ENCODE measurements at places on chromosomes 3 and 15.
A peak's percentile ranks its signal among the peaks of the same experiment; 100 is the strongest.

GRCh38 chr3:186938716-186939115, 8.4 kb downstream of the ST6GAL1 start:
- no peak for DNase-seq

DNA sequence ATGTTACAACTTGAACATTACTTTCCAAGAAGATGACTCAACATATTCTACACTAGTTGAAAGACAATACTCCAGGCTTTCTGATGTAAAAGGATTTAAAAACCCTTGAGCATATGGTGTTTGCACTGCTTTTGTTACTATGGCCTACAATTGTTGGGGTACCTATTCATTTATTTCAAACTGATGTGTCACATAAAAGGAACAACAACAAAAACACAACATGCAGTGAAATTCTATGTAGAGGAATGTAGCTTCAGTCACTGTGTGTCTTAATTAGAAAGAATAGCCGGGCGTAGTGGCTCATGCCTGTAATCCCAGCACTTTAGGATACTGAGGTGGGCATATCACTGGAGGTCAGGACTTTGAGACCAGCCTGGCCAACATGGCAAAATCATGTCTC, 1.6 kb downstream of the SPATA16 start:
- no peak for DNase-seq

DNA sequence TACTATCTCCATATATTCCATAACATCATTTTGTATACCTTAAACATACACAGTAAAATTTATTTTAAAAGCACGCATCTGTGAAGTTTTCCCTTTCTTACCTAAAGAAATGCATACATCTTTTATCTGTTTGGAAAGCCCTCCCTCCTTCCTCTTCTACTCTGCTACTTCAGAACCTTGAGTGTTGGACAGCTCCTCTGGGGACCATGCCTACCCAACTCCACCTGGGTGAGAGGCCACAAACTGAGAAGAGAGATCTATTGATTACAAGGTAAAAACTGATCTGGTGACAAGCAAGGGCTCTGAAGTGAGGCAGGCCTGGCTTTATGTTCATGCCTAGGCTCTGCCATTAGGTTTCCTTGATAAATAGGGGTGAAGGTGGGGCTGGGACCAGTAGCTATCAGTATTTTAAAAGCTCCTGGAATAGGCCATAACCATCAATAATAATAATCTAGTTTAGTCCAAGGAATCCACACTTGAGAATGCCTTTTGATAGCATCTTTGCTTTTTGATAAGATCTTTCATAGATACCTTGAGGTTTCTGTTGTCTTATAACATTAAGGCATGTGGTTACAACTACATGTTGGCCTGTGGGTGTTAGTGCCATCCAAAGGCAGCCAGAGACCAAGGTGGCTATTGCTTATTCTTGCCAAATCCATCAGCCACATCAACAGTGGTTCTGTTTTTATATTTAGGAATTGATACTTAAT, 148.8 kb downstream of the KCNMB2 start:
- DNase-seq: peak; percentile 15

DNA sequence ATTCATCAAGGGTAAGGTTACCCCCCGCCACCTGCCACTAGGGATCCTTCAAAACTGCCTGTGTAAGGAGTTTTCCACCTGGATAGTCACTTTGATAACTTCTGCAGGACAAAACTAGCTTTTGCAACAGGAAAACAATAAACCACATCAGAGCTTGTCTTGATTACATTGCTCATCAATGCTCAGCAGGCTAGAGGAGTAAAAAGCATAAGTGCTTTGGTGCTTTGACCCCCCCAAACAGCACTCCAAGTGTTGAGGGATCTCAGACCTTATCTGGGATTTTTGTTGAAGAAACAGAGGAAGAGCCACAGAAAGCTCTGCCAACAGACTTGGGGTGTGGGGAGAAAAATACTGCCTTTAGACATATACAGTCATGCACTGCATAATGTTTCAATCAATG, 10.8 kb upstream of the PHLDB2 start:
- DNase-seq: no peak

DNA sequence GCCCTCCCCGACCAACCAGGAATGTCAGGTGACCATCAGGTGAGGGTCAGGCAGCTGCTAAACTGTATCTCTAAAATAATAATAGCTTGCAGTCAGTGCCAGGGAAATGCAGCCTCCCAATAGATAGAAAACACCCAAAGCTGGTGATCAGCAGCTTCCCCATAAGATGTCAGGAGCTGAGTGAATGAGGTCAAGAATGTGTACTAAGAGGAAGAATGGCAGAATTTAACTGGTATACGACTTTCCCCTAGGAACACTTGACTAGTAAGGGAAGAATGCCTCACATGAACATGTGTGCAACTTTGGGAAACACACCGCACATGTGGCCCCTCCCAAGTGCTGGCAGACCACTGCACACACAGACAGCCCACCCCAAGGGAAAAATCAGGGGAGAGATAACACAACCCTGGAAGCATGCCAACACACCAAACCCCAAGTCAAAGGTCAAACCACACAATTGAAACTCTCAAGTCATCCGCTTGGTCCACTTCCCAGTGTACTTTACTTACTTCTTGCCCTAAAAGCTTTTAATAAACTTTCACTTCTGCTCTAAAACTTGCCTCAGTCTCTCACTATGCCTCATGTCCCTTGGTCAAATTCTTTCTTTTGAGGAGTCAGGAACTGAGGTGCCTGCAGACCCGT, 806.5 kb downstream of the OTOL1 start:
- no peak for DNase-seq

- DNase-seq: no peak
Measured at GRCh38 chr3:57173687-57174086, 8.5 kb upstream of the IL17RD start.

- no peak for DNase-seq
Measured at GRCh38 chr3:197001106-197001971, 28.3 kb downstream of the MELTF start.

DNA sequence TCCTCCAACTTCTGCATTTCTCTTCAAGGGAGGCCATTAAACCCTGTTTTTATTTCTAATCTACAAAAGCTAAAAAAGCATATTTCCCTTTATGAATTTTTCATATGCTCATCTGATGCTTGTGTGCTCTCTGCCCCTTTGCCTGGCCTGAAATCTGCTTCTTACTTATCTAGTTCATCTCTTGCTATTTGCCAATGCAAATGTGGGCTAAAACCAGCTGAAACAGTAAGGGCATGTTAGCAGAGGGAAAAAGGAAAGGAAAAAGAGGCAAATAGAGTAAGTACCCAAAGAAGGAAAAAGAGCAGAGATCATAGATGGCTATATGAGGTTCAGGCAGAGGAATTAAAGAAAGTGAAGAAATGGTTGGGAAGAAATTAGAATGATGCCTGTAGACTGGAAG, 185.2 kb downstream of the CNTN4 start:
- no peak for DNase-seq

DNA sequence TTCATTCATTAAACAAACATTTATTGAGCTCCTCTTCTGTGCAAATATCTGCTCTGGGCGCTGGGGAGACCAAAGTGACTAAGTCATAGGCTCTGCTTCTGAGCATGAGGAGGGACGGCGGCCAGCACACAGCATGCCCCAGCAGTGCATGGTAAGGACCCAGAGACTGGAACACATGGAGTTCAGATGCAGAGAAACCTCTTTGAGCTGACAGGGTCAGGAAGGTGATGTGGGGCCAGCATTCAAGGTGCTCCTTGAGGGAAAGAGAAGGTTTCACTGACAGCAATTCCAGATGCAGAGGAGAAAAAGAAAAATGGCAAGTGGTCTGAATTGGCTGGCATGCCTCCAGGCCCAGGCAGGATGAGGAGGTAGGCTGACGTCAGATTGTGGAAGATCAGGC, 234.5 kb downstream of the UACA start:
- no peak for DNase-seq

DNA sequence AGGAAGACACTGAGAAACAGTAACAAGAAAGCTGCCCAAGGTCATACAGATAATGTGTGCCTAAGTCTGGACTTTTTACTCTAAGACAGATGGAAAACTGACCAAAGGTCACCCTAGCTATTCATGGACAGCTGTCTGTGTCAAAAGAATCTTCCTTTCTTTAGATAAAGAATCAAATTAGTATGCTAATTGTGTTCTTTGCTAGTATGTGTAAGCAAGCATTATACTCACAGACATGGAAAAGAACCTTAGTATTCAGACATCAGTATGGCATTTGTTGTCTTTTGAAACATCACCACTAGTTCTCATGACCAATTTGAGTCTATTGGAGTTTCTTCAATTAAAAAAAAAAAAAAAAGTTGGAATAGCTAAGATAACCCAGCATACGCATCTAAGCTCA, 91.8 kb upstream of the SOX2 start:
- no peak for DNase-seq

DNA sequence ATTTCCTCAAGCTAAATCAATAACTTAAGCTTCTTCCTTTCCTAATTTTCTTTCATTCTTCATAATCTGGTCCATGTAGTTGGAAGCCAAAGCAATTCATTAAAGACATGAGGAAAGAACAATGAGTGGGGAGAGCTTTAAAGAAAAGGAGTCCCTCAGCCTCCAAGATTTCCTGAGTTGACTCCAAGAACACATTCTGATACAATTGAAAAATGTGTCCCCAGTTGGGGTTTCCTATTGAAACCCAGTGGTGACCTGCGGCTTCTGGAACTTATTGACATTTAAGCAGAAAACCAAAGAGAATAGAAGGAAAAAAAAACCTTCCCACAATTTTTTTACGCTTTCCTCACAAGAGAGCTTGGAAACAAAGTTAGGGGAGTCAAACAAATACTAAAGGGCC, 37.0 kb downstream of the ATP8B4 start:
- no peak for DNase-seq

DNA sequence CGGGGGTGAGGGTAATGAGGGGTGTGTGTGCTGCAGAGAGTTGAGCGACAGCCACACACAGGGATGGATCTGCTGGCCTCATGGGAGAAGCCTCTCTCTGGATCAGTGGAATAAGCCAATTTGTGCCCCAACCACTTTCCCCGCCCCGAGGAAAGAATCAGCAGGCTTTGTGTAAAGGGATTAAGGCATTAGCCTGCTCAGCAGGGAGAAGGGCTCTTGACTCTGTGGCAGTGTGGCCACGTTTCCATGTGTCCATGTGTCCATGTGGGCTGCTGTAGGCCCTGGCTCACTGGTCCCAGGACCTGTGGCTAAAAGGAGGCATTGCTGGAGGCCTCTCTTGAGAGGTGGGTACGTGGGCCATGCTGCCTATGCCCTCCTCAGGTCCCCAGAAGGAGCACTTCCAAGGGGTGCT, 104.7 kb downstream of the HMG20A start:
- peak; percentile 95 for DNase-seq

GRCh38 chr3:58466899-58467563, 24.9 kb upstream of the KCTD6 start:
- no peak for DNase-seq

GRCh38 chr3:122678506-122678905, 2.1 kb upstream of the PARP14 start:
- no peak for DNase-seq

DNA sequence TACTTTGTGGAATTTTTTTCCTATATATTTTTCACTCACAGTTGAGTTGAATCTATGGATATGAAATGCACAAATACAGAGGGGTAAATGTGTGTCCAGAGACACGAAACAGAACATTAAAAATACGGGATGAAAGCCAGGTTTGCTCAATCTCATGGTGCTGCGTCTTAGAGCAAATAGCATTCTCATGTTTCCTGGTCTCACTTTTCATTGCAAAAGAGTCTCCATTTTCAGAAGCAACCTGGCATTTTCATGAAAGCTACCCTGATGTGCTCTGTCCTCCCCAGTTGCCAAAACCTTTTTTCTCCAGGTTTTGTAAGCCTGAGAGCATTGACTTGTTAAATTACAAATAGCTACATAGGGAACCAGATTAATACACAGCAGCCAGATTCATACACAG, 49.5 kb upstream of the MBNL1 start:
- DNase-seq: no peak

DNA sequence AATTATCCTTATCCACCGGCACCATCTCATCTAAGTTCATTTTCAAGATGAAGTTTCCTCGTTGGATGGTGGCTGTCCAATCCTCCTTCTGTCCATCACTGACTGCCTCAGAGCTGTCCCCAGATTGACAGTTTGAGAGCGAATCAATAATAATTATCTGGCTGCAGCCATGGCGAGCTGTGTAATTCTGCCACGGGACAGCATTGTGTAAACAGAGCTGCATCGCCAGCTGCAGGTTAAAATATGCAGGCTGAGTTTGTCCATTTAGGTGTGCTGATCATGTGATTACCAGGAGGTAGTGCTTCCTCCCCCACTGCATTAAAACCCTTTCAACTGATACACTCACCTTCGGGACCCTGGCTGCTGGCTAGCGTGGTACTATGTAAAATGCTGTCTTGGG, 461.9 kb upstream of the ONECUT1 start:
- no peak for DNase-seq

- DNase-seq: no peak
Measured at GRCh38 chr15:47300596-47300995, 416.7 kb upstream of the SEMA6D start.

- no peak for DNase-seq
Measured at GRCh38 chr3:123953735-123954134, 7.3 kb downstream of the CCDC14 start.

GRCh38 chr3:54257125-54257720, 134.9 kb downstream of the CACNA2D3 start:
- DNase-seq: peak; percentile 1

GRCh38 chr3:105499961-105500360, 133.3 kb downstream of the ALCAM start:
- DNase-seq: no peak

- DNase-seq: no peak
Measured at GRCh38 chr3:170372190-170372879, 14.8 kb downstream of the SKIL start.

DNA sequence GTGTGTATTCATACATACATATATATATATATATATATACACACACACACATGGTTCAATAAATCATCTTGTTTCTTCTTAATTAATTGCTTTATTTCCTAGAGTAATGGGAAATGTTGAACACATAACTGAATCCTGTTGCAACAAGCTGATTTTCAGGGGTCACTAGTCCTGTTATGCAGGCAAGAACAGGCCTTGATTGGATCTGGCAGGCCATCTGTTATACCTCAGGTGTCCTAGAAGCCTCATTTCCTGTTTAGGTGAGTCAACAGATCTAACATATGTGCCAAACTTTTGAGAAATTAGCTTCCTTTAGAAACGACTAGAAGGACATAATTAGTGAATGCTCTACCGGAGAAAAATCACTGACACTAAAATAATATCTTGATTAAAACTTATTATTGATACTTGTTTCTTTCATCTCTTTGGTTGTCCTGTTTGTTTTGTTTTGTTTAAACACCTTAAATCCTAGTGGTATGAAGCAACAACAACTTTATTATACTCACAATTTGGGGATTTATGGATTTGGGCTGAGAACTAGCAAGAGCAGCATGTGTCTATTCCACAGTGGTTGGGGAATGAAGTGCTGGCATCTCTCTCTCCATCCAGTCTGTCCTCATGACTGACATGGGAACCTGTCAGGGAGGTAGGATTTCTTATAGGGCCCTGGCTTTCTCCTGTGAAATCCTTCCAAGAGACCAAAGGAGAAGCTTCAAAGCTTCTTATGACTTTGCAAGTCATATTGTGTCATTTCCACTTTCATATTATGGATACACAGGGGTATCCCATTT, 552.6 kb downstream of the NSUN3 start:
- no peak for DNase-seq

GRCh38 chr15:57060799-57061198, 142.4 kb downstream of the TCF12 start:
- no peak for DNase-seq

GRCh38 chr15:63764124-63764803, 69.5 kb downstream of the HERC1 start:
- DNase-seq: no peak

GRCh38 chr15:42286445-42287029, 13.3 kb upstream of the TMEM87A start:
- DNase-seq: no peak

- peak; percentile 95 for DNase-seq
Measured at GRCh38 chr3:122514123-122515019, at the start of gene KPNA1. Gene KPNA1 (minus strand): TSS chr3:122514939. CDS start chr3:122496565, 18,374 bp downstream.
